ENCODE measurements at places on chromosomes 12 and 14.
A peak's percentile ranks its signal among the peaks of the same experiment; 100 is the strongest.

- H3K27ac ChIP-seq, result no peak overlapping the region
- H3K27me3 ChIP-seq, result no peaks in the 10 kb centered on the region
- no peak overlapping the region for H3K4me3 ChIP-seq
- H3K36me3 ChIP-seq, result no peaks in the 10 kb centered on the region
These were observed 117.2 kb downstream of the PLXNC1 start for GRCh38 chr12:94265539-94265938.

DNA sequence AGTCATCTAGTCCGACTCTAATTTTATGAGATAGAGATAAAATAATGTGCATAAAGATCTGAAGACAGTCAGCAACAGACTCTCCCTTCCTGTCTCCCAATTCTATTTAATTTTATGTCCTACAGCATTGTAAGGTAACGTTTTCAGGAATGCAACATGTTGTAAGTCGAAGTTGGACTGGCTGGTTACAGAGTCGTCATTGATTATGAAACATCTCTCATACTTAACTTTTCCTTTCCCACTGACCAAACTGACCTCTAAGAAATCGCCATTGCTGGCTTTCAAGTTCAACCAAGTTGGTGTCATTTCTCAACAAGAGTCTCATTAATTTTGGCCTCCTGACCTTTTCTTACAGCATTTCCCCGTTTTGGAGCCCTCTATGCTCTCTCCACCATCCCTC is 4.9 kb upstream of the RIC8B start:
- peak overlapping the region; percentile 92 for H3K27ac ChIP-seq
- peaks cover 45% of the 10 kb centered on the region for H3K4me1 ChIP-seq
- peak overlapping the region; percentile 12 for H3K4me3 ChIP-seq
- no peaks in the 10 kb centered on the region for H3K36me3 ChIP-seq
- H3K27me3 ChIP-seq, result no peaks in the 10 kb centered on the region

DNA sequence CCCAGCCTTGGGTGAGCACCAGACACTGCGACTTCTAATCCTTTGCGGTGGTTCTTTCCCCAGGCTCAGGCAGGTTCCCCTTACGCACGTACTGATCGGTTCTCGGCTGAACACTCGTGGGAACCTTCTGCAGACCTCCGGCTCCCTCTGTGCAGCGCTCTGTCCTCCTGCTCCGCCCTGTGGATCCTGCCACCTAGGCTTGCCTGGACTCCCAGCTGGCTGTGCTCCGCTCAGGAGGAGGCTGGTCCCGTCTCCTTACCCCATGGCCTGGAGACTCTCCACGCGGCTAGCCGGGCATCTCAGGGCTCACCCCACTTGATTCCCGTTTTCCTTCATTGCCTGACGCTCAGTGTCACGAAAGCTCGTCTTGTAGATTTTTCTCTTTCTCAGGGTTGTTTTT is 34.7 kb downstream of the TNFAIP2 start:
- DNase-seq, result no peak
- no peak overlapping the region for H3K4me3 ChIP-seq
- no peaks in the 10 kb centered on the region for H3K4me1 ChIP-seq
- no peaks in the 10 kb centered on the region for H3K27me3 ChIP-seq
- H3K36me3 ChIP-seq, result no peaks in the 10 kb centered on the region

DNA sequence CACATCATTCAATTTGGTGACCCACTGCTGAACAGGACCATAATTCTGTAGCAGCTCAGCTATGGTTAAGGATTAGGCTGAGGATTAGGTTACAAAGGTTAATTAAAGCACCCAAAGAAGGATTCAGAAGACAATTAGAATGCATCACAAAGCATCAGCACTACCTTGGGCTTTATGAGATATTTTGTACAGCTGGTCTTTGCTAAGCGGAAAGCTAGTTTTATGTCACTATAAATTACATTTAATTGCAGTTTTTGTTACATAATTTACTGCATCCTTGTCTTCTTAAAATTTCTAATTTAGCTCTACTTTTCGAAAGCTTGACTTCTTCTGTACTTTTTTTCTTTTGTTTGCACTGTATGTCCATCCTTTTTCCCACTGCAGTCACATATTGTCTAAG is 711.5 kb downstream of the RPS29 start:
- H3K4me3 ChIP-seq, result no peak overlapping the region
- no peak for DNase-seq
- no peaks in the 10 kb centered on the region for H3K4me1 ChIP-seq
- no peaks in the 10 kb centered on the region for H3K27me3 ChIP-seq
- H3K27ac ChIP-seq, result no peak overlapping the region

DNA sequence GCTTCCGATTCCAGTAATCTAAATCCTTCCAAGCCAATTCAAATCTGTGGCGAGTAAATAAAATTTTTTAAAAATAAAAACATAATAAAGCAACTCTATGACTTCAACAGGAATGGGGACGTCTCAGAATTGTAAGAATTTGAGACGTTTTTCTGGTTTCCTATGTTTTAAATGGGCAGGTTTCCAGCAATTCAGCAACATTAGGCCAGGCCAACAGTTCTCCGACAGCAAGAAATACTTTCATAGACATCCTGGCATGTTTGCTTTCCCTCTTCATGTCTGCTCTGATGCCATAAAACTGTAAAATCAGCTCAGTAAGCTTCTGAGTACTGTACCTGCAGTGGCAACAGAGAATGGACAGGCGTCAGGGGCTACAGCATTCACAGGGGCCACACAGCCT is 35.8 kb upstream of the DICER1 start:
- DNase-seq, result no peak
- no peak overlapping the region for H3K4me3 ChIP-seq
- peaks cover 9% of the 10 kb centered on the region for H3K4me1 ChIP-seq
- H3K27ac ChIP-seq, result no peak overlapping the region
- peaks cover 3% of the 10 kb centered on the region for H3K36me3 ChIP-seq

GRCh38 chr14:93619176-93619793 is 169.0 kb downstream of the PRIMA1 start:
- H3K27ac ChIP-seq, result no peak overlapping the region
- no peaks in the 10 kb centered on the region for H3K4me1 ChIP-seq
- peak; percentile 78 for DNase-seq
- H3K27me3 ChIP-seq, result no peaks in the 10 kb centered on the region
- no peaks in the 10 kb centered on the region for H3K36me3 ChIP-seq

- peaks cover 24% of the 10 kb centered on the region for H3K4me1 ChIP-seq
- no peaks in the 10 kb centered on the region for H3K36me3 ChIP-seq
- H3K27ac ChIP-seq, result no peak overlapping the region
- H3K27me3 ChIP-seq, result no peaks in the 10 kb centered on the region
- no peak for DNase-seq
These were observed 21.6 kb upstream of the TMCC3 start for GRCh38 chr12:94671917-94672316.

DNA sequence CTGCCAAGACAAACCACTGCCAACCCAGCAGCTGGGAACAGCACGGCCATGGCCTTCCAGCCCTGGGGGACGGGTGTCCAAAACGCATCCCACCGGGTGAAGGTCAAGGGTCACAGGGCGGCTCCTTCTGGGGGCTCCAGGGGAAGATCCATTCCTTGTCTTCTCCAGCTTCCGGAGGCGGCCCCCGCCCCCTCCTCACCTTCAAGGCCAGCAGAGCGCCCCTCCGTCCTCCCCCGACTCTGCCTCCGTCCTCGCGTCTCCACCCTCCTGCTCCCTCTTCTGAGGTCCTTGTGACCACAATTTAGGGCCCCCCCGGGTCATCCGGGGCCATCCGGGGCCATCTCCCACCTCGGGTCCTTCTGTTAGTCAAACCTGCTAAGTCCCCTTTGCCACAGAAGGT is 3.9 kb upstream of the NUDT14 start:
- peaks cover 13% of the 10 kb centered on the region for H3K27me3 ChIP-seq
- DNase-seq, result no peak
- no peak overlapping the region for H3K27ac ChIP-seq
- H3K36me3 ChIP-seq, result no peaks in the 10 kb centered on the region
- no peak overlapping the region for H3K4me3 ChIP-seq

DNA sequence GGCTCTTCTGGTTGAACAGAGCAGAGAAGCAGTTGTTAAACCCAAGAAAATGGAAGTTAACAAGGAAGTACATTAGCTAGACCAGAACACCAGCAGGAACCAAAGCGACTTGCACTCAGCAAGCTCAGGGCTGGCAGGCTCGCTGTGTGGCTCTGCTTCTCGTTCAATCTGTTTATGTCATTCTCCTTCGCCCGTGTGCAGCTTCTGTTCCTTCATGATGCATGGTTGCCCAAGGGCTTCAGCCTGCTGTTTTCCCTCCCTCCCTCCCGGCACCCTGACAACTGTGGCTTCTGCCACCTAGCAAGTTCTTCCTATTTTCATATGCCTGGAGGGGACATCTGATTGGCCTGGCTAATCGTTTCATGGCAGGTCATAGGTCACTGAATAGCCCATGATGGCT is 25.3 kb downstream of the PIGH start:
- H3K4me3 ChIP-seq, result no peak overlapping the region
- no peaks in the 10 kb centered on the region for H3K27me3 ChIP-seq
- H3K36me3 ChIP-seq, result no peaks in the 10 kb centered on the region
- no peak overlapping the region for H3K27ac ChIP-seq
- DNase-seq, result no peak

- no peaks in the 10 kb centered on the region for H3K27me3 ChIP-seq
- no peaks in the 10 kb centered on the region for H3K36me3 ChIP-seq
- DNase-seq, result no peak
- no peak overlapping the region for H3K27ac ChIP-seq
- no peaks in the 10 kb centered on the region for H3K4me1 ChIP-seq
These were observed 75.4 kb upstream of the FKBP4 start for GRCh38 chr12:2719392-2719791.

- H3K4me1 ChIP-seq, result no peaks in the 10 kb centered on the region
- H3K27ac ChIP-seq, result no peak overlapping the region
- H3K4me3 ChIP-seq, result no peak overlapping the region
- DNase-seq, result no peak
These were observed 77.8 kb downstream of the RIN3 start for GRCh38 chr14:92591346-92591745.

- H3K36me3 ChIP-seq, result no peaks in the 10 kb centered on the region
- H3K4me3 ChIP-seq, result no peak overlapping the region
- H3K27me3 ChIP-seq, result no peaks in the 10 kb centered on the region
- H3K4me1 ChIP-seq, result no peaks in the 10 kb centered on the region
These were observed 35.4 kb downstream of the DMAC2L start for GRCh38 chr14:50347521-50347920.

DNA sequence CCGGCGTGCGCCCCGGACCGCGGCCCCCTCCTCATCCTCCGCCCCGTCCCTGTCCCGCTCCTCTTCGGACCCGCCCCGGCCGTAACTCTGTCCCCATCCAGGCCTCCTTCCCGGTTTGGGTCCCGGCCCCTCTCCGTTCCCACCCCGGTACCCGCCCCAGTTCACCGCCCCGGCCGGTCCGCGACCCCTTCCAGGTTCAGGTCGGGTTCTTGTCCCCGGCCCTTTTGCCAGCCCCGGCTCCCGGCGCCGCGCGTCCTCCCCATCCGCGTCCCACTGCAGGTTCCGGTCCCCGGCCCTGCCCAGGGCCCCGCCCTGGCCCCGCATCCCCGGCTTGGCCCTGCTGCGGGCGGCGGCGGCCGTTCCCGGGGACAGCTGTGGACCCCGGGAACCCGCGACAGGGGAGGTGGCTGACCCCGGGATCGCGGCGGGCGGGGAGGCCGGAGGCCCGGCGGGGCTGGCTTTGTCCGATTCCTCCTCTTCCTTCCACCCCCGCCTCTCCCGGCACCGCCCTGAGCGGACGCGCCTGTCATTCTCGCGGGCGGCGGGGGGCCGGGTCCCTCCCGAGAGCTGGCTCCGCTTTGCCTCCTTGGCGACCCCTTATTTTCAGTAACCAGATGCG is 601 bp downstream of the KLC1 start:
- peak overlapping the region; percentile 85 for H3K4me3 ChIP-seq
- H3K27ac ChIP-seq, result 0 out of 2 replicates have a peak overlapping the region, but pooled peaks have one; percentile 99
- no peaks in the 10 kb centered on the region for H3K36me3 ChIP-seq
- peak; percentile 73 for DNase-seq
- no peaks in the 10 kb centered on the region for H3K27me3 ChIP-seq

DNA sequence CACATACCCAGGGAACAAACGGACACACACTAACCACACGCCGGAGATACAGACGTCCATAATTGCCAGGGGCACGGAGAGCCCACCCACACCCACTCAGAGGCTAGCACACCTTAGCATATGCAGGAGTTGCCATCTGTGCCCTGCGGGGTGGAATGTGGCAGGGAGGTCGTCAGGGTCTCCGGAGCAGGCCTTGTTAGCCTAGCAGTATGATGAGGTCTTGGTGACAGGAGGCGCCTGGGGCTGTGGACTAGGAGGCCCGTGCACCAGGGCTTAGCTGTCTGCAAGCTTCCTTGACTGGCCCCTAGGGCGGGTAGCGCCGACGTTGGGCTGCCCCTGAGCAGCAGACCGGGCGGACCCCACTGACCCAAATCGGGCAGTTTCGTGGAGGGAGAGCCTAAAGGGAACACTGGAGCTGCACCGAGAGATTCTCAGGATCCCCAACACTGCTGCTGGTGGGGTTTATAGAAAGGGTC is 10.0 kb downstream of the STAC3 start:
- no peaks in the 10 kb centered on the region for H3K36me3 ChIP-seq
- H3K4me3 ChIP-seq, result peak overlapping the region; percentile 85
- peaks cover 82% of the 10 kb centered on the region for H3K27me3 ChIP-seq
- H3K4me1 ChIP-seq, result peaks cover 41% of the 10 kb centered on the region

DNA sequence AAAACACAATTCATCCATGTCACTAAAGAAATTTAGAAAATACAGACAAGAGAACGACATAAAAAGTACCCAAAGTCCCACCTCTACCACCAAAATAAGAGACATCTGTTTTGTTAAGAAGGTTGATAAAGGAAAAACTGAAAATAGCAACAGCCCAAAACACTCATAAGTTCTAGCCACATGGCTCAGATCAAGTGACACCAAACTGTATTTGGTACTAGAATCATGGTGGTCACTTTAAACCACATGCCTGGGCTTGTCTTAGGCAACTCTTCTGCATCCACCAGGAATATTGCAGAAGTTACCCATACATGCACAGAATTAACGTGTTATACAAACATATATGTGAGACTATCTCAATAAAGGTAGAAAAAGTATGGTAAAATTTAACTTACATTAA is 78.2 kb upstream of the GTF2A1 start:
- no peaks in the 10 kb centered on the region for H3K27me3 ChIP-seq
- no peak for DNase-seq
- no peak overlapping the region for H3K27ac ChIP-seq
- H3K36me3 ChIP-seq, result no peaks in the 10 kb centered on the region

DNA sequence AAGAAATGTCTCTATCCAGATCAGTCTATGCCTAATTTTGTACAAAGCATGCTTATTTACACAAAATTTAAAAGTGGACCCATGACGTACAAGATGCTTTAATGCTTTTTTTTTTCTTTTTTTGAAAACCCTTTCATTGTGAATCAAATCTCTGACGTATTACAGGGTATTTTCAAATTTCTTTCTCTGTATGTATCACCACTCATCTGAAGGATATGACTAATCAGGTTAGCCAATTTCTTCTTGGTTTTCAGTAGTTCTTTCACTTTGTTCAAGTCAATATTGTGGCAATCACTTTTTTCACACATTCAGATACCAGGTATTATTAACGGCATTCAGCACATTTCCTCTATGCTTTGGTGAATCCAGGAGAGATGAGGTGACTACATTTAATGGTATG is 685.3 kb downstream of the TRHDE start:
- H3K36me3 ChIP-seq, result no peaks in the 10 kb centered on the region
- DNase-seq, result no peak
- no peak overlapping the region for H3K4me3 ChIP-seq
- H3K4me1 ChIP-seq, result no peaks in the 10 kb centered on the region
